ENCODE measurements at places on chromosomes 6 and 20.

GRCh38 chr20:52104546-52105441, 86.8 kb downstream of the ZFP64 start:
- DNase-seq: peak; percentile 65

DNA sequence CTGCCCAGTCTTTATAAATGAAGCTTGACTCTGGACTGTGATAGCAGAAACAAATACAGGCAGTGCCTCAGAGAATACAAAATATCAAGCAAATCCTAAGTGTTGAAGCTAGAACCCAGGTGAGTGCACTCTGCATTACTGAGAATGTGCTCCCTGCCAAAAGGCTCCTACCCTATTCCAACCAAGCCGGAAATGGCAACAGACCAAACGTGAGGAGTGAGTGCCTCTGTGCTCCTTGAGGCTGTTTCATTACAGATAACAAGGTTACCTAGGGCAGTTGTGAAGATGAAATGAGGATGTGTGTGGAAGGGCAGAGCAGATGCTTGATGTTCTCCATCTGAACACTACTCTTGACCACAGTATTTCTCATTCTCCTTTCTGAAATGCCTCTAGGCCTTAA, 29.3 kb downstream of the SSR1 start:
- no peak for DNase-seq

- no peak for DNase-seq
These were observed 156.0 kb downstream of the CCDC170 start for GRCh38 chr6:151649835-151650234.

DNA sequence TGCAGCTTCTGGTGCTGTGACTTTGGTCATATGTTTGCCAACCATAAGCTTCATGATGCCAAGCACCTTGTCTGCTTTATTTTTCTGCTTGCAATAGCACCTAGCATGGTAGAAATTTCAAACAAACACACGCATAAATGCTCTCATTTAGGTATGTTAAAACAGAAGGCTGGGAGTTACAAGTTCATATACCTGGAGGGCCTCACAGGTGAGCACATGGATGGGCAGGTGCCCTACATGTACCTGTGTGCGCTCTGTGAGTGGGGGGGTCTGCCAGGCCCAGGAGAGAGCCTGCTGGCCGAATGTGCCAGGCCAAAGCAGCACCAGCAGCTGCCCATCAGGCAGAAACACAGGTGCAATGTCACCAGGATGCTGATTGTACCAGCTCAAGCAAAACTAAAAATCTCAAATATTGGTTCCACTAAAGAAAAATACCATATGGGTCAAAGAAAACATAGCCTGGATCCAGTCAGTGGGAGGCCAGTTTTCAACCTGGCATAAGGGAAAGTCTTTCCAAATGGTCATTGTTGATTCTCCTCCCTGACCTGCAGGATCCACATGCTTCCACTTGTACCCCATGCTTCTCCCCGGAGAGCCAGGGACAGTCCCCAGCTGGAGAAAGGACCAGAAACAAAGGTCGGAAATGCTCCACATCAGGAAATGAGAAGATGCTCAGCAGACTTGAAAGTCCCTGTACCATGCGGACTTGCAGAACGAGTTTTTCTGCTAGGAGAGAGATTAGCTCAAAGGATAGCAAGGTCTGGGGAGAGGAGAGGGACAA, 7.2 kb upstream of the PFDN4 start:
- no peak for DNase-seq

- DNase-seq: peak; percentile 40
These were observed 73.2 kb downstream of the ATRN start for GRCh38 chr20:3543901-3544507.

GRCh38 chr6:150325066-150325772, 43.6 kb upstream of the IYD start:
- DNase-seq: peak; percentile 35

- no peak for DNase-seq
These were observed 84.1 kb downstream of the BTBD9 start for GRCh38 chr6:38555606-38556005.

GRCh38 chr20:4667371-4667773, 54.3 kb upstream of the PRND start:
- DNase-seq: no peak

GRCh38 chr6:127496471-127496870, 22.7 kb downstream of the MTCL3 start:
- DNase-seq: no peak

DNA sequence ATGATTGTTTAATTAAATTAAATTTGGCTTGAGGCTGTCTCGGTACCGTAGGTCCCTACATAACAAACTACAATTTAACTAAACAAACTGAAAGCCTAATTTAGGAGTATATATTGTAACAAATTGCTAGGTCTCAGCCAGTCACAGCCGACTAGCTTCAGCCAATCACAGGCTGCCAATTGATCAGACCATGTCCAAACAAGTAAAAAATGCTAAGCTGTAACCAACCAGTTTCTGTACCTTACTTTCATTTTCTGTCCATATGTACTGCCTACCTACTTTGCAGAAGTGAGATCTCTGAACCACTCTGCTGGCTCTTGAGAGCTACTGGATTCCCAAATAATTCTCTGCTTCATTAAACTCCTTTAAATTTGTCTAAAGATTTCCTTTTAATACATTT, 648.0 kb upstream of the GJE1 start:
- peak; percentile 24 for DNase-seq

- DNase-seq: peak; percentile 44
These were observed 84.1 kb downstream of the CDK19 start for GRCh38 chr6:110731196-110731595.

GRCh38 chr6:3773678-3774298, 22.3 kb upstream of the PXDC1 start:
- no peak for DNase-seq

DNA sequence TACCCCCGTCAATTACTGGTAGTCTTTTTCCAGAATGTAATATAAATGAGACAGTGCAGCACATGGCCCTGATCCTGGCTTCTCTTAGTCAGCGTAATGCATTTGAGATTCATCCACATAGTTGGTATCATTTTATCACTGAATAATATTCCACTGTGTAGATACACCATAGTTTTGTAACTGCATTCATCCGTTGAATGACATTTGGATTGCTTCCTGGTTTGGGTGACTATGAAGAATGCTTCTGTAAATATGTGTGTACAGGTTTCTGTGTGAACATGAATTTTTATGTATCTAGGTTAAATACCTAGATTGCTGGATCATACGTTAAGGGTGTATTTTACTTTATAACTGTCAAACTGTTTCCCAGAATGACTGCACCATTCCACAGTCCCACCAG, 62.6 kb upstream of the STMND1 start:
- DNase-seq: peak; percentile 13

- peak; percentile 40 for DNase-seq
These were observed 152.2 kb downstream of the MAFB start for GRCh38 chr20:40536808-40537207.

DNA sequence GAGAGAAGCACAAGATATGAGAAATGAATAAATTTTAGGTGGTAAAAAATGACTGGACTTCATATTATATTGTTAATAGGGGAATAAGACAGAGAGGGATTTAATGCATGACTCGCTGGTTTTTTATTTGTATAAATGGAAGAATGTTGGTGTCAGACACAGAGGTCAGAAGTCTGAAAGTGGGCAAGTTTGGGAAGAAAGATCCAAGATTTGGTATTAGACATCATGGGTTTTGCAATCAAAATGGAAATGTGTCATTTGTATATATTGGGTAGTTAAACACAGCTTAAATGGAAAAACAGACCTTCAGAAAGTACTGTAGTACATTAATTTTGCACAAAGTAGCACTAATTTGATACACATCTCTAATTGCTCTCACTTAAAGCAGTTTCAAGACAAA, 96.2 kb downstream of the EYA4 start:
- no peak for DNase-seq

DNA sequence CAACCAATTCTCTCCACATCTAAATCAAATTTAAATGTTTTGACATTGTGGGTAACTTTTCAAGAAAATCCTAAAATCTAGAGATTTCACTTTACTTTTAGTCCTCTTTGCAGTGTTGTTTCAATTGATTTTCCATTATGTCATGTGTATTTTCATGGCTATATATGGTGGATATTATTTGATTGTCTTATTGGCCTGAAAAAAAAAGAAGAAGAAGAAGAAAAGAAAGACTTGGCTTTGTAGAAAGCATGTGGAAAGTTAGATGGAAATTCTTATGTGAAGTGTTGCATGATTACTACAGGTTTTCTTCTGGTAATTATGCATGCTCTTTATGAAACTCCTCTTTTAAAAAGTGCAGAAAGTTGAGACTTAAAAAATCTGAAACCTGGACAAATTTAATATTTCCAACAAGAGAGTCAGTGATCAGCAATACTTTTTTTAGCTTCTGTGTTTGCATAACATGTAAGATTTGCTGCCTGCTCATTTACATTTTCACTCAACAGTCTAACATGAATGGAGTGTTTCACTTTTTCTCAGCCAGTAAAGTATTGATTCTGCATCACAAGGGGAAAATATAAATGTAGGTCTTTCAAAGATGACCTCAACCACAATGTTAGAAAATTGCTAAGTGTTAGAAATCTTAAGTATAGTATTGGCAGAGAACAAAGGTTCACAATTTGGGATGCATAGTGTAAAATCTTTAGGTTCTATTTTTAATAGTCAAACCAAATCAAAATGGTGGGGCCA, 438.7 kb downstream of the BCKDHB start:
- no peak for DNase-seq

DNA sequence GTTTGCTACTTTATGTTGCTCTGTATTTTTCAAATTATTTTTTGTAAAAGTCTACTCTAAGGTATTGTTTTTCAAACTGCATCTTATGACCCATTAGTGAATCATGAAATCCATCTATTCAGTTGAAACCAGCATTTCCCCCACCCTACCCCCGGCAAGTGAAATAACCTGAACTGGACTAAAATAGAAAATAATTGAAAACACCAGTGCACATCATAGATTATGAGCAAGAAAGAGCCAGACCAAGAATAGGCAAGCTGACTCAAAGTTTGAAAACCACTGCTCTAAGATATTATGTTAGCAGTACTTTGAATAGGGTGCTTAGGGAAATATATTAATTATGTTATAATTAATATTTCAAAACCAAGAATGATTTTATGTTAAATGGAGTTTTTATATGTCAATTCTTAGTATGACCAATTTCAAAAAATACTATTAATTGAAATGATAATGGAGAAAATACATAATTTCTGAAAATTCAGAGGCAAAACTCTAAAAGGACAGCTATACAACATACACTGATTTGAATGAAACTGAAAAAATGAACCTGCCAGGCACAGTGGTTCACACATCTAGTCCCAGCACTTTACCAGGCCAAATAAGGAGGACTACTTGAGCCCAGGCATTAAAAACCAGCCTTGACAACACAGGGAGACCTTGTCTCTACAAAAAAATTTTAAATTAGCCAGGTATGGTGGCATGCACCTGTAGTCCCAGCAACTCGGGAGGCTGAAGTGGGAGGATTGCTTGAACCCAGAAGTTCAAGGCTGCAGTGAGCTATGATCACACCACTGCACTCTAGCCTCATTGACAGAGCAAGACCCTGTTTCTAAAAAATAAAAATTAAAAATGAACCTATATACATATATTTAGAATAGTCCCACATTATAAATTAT, 112.0 kb downstream of the CDK19 start:
- DNase-seq: peak; percentile 53

DNA sequence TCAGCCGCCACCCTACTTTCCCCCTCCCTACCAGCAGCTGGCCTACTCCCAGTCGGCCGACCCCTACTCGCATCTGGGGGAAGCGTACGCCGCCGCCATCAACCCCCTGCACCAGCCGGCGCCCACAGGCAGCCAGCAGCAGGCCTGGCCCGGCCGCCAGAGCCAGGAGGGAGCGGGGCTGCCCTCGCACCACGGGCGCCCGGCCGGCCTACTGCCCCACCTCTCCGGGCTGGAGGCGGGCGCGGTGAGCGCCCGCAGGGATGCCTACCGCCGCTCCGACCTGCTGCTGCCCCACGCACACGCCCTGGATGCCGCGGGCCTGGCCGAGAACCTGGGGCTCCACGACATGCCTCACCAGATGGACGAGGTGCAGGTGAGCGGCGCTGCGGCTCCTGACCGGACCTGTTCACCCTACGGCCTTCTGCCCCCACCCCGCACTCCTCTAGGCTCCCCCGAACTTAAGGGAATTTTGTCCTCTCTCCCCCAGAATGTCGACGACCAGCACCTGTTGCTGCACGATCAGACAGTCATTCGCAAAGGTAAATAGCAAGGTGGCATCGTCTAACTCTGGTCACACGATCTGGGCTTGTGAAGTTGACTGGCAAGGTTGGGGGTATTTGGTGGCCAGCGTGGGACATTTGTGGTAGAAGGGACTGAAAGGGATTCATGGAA, 2.3 kb downstream of the TFAP2C start:
- DNase-seq: no peak

- DNase-seq: no peak
These were observed 12.8 kb upstream of the PLEKHG1 start for GRCh38 chr6:150586850-150587359.

GRCh38 chr6:128095362-128095761, 194.5 kb upstream of the THEMIS start:
- no peak for DNase-seq

DNA sequence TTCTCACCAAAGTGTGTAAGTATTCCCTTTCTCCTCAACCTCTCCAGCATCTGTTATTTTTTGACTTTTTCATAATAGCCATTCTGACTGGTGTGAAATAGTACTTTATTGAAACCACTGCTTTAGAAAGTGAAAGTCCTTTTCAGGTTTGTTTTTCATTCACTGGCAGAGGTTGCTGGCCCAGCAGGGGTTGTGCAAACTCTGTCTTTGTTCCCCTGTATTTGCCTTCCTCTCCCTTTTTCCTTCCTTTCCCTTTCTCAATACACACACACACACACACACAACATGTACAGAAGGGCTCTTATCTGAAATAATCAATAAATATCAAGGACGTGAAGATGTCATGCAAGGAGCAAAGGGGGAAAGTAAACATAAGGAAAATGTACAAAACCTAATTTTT, 99.8 kb downstream of the LY86 start:
- DNase-seq: no peak

DNA sequence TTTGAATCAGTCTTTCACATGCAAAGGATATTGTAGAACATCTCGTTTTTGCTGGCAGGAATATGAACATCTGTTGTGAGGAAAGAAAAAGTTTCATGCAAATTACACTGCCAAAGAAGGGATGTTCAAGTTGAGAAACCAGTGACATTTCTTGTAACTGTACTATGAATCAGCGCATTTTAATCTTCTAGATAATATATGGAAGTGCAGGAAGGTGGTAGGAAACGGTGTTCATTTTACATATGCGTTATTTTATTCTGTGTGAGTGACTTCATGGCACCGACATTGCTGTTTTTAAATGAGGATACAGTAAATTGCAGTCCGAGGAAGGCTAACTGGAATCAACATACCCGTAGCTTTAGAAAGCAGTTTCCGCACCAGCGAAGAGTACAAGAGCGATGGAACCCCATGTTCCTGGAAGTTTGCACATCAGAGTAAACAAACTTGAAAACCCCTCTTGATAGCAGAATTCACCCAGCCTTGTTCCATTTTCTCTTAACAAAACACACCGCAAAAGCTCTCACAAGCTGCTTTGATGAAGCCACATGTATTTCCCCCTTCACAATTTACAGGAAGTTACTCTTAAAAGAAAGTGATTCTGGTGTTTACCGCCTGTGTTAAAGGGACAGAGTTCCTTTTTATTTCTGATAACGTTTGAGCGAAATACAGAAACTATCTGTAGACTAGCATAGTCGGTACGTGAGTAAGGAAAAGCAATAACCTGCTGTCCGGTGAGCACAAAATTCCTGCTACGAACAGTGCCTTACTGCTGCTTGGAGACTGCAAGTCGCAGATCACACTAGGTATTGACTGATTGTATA, 11.5 kb downstream of the PRDM1 start:
- peak; percentile 77 for DNase-seq
